ENCODE measurements at places on chromosomes 6 and 20.
A peak's percentile ranks its signal among the peaks of the same experiment; 100 is the strongest.

GRCh38 chr6:144731229-144731628, 446.1 kb downstream of the UTRN start:
- no peak for DNase-seq

GRCh38 chr6:30071858-30072257, 3.7 kb downstream of the RNF39 start:
- DNase-seq: no peak

GRCh38 chr6:17710331-17710730, 3.6 kb upstream of the NUP153 start:
- no peak for DNase-seq

DNA sequence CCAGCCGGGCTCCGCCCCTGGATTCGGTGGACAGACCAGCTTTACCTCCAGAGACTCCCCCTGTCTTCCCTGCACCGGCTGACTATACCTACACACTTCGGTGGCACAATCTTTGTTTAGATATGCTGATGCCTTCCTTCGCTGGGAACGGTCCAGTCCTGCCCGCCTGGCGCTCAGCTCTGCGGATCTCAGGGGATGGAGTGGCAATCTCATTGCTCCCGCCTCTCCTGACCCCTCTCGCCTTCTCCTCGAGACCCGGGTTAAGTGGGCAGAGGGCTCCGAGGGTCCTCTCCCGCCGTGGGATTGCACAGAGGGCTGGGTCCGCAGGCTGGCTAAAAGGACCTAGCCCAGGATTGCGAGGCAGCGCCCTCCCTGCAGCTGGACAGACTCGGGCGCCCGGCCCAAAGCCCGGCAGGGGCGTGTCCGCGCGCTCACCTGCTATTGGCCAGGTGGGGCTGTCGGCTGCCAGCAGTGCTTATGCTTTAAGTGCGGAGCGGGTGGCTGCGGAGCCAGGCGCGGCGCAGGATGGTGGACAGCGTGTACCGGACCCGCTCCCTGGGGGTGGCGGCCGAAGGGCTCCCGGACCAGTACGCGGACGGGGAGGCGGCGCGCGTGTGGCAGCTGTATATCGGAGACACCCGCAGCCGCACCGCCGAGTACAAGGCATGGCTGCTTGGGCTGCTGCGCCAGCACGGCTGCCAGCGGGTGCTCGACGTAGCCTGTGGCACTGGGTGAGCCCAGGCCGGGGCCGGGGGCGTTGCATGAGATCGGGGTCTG, at the start of gene GNMT:
Gene GNMT (plus strand): TSS at position 512 of the 777 bp plus-strand sequence. CDS start 14 bp downstream, at position 526.
- DNase-seq: no peak

GRCh38 chr6:44294832-44295791, 18.0 kb downstream of the AARS2 start:
- DNase-seq: no peak

- DNase-seq: no peak
Measured at GRCh38 chr20:61692479-61692878, 373.2 kb downstream of the TAF4 start.

- DNase-seq: no peak
Measured at GRCh38 chr20:46164254-46164653, 46.1 kb downstream of the CD40 start.

DNA sequence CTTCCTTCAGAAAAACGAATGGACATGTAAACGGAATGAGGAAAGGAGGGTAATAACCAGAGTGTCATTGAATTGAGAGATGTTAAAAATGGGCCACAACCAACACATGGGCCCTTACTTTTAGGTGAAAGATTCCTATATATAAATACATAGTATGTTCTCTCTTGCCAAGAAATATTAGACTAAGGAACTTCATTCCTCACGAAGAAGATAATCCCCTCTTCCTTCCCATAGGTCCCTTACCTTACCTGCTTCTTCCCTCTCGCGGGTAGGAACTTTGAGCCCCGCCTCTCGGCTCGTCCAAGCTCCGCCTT, 295 bp upstream of the TBC1D22B start:
- no peak for DNase-seq

GRCh38 chr20:50172347-50173013, 18.1 kb upstream of the CEBPB start:
- no peak for DNase-seq

GRCh38 chr20:43294031-43294430, 104.3 kb upstream of the PTPRT start:
- no peak for DNase-seq

- no peak for DNase-seq
Measured at GRCh38 chr6:85675030-85675819, 32.5 kb upstream of the SYNCRIP start.

- no peak for DNase-seq
Measured at GRCh38 chr6:68159433-68159832, 475.6 kb upstream of the ADGRB3 start.

DNA sequence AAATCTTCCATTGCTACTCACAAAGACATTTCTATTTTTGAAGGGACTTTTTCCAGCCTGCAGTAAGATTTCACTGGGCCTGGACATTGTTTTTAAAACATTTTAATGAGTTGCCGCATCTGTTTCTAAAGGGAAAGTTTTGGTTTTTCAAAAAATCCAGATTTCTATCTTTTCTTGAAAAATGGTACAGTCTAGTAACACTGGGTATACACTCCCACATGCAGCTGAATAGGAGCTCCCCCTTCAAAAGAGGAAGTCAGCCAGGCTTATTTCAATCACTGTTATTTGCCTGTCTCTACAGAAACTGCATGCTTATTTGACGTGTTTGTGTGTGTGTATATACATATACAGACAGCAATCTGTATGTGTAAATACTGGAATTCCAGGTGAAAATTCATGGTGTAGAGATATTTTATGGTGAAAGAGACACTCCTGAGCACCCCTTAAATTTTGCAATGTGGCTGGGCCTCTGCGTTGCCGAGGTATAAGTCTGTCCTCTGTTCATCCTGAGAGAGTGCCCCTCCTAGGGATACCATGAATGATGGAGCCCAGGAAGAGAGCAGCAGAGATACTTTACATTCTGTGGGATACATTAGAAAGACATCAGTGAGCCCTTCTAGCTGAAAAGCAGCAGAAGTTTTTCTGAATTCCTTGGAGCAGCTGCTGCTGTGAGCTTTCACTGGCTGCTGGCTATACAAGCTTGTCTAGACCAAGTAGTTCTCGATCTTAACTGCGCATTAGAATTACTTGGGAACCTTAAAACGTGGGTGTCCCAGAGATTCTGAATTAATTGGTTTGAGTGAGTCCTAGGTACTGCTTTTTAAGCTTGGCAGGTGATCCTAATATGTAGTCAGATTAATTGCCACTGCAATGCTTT, 12.0 kb upstream of the ABRACL start:
- DNase-seq: no peak

DNA sequence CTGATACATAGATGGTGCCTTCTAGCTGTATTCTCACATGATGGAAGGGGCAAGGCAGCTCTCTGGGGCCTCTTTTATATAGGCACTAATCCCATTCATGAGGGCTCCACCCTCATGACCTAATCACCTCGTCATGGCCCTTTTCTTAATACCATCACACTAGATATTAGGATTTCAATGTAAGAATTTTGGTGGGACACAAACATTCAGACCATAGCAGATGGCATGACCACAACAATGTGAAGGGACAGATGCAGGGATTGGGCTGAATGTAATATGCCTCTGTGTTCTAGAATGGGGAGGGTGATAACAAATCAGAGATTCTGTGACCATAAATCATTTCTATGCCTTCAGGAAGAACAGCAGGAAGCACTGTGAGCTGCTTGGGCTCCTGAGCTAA, 145.8 kb downstream of the LCA5 start:
- DNase-seq: no peak

- no peak for DNase-seq
Measured at GRCh38 chr6:56484669-56485068, 158.0 kb downstream of the DST start.

GRCh38 chr6:158560836-158561320, 987 bp downstream of the TMEM181 start:
- DNase-seq: no peak

GRCh38 chr6:135268740-135269139, 87.6 kb downstream of the MYB start:
- DNase-seq: no peak

DNA sequence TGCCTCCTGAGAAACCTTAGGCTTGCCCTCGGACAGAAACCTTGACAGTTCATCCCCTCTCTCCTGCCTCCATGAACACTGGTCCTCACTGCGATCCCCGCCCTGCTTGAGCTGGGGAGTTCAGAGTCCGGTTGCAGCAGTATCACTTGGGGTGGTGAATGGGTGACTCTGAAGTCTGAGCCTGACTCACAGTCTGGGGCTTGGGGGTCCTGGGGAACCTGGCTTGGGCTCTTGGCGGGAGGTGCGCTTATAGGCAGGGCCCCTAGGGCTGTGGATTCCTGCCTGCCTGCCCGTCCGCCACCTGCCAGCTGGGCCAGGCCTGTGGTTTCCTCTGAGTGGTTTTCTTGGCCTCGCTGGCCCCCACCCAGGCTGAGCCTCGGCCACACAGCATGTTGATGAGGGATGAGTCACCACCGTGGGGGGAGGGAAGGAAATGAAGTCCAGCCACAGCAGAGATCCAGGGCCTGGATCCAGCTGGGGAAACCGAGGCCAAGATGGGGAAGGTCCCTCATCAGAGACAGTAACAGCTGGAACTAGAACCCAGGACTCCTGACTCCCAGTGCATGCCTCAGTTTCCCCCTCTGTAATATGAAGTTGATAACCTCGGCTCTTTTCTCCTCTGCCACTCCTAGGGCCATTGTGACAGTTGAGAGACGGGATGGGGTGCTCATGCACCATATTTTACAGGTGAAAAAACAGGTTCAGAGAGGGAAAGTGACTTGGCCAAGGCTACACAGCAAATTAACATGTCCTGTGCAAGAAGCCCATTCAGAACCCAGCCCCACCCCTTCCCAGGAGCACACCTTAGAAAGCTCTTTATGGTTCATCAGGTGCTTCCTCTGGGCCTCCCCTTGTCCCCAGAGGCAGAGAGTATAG, 9.2 kb downstream of the FOXS1 start:
- no peak for DNase-seq

- no peak for DNase-seq
Measured at GRCh38 chr20:47057661-47058060, 163.0 kb downstream of the EYA2 start.

DNA sequence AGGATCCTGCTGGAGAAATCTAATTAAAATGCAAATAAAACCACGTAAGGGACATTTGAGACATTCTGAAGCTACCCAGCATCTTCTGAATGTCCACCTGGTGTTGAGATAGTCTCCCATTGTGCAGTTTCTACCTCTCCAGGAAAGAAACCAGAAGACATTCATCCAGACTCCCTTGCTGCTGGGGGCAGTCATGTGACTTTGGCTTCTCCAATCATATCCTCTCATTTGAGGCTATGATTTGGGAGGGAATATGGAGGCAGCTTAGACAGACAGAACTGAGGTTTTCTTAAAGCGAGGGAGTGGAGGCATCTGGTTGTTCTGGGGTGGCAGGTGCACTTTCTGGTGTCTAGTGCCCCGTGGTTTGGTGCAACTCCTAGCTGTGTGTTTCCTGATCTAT, 315.2 kb upstream of the SULF2 start:
- no peak for DNase-seq

DNA sequence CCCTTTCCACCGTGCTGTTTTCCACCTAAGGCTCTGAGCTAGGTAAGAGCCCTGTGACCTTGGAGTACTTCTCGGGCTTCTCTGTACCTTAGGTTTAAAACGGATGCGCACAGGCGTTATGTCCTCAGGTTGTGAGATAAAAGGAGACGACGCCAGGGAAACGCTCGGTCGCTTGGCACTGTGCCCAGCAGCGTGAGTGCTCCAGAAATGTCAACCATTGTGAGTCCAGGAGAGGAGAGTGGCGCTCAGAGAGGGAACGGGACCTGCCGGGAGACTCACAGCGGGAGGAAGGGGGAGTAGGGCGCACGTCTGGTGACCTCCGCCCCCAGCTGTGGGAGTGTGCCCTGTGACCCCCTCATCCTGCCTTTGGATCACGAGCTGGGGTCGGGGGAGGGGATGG, 33.8 kb upstream of the SCRT2 start:
- DNase-seq: no peak

GRCh38 chr6:159716247-159717096, 10.8 kb upstream of the WTAP start:
- DNase-seq: no peak

GRCh38 chr6:144150710-144151657, 667 bp downstream of the STX11 start:
- DNase-seq: peak; percentile 29

DNA sequence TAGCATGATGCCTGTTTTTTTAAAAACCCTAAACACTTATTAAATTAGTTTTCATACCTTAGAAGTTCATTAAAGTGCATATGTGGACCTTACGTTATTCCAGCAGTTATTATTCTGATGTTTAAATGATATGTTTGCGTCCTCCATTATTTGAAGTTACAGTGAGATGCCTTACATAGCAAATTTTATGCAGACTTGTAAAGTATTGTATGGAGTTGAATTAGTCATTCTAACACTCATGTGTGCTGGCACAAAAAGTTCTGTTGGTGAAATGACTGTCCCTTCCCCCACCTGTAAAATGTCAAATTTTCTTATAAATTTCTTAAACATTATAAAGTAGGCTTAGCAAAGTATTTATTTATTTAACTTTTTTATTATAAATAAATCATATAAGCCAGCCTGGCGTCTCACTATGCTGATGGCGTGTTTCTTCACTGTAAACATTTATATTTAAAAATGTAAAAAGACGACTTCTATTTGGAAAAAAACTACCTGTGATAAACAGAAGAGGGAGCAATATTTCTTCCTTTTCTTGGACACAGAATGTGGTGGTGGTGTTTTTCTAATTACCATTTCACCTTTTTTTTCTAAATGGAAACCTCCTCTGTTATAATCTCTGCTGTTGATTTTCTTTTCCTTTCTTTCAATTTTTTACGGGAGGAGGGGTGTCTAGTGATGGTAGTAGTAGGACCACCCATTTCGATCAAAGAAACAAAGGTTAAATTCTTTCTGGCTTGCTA, 155.4 kb downstream of the RFPL4B start:
- no peak for DNase-seq

DNA sequence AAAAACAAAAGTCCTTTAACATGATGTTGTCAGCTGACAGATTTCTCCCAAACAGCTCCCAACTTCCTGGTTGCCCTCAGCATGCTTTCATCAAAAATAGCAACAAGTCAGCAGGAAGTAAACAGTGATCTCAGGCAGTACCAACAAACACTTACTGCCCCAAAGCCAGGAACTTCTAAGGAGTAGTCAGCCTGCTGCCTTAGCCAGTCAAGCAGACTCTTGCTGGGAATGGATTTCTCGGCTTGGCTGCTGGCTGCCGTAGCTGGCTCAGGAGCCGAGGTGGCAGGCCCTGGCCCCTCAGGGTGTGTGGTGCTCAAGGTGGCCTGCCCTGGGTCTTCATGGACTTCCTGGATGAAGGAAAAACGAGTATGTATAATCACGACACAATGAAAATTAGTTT, 46.6 kb upstream of the EMILIN3 start:
- no peak for DNase-seq

- DNase-seq: no peak
Measured at GRCh38 chr6:39787322-39787721, 4.9 kb upstream of the DAAM2 start.

All from stimulated activated CD4-positive, alpha-beta T cell treated with anti-CD3 and anti-CD28 coated beads, TNF-alpha, amount 100 ng/mL, for 4 hours (primary cell).